ENCODE measurements at places on chromosomes 13 and 19.

DNA sequence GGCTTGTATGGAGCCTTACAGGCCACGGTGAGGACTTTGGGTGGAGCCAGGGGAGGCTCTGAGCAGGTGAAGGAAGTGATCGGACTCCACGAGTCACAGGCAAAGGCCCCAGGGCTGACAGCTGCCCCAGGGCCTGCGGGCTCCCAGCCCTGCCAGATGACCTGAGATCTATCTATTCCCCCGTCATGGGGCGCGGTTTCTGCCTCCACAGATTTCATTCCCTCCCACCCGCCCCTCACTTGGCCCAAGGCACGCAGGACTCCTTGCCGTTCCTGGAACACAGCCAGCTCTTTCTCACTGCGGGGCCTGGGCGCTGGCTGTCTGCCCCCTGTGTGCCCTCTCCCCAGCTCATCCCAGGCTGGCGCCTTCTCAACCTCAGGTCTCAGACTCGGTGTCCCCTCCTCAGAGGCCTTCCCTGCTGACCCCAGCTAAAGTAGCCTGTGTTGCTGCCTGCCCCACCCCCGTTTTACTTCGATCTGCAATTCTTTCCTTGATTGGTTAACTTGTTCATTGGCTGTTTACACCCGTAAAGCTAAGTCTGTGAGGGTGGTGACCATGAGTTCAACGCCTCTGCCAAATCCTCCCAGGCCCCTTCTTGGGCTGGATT is 13.9 kb upstream of the PAK4 start:
- no peak for DNase-seq

GRCh38 chr13:45417790-45418534 is at the start of gene SLC25A30:
SLC25A30 (minus strand) TSS chr13:45418373; CDS start chr13:45411425, 6,948 bp downstream.
- peak; percentile 93 for DNase-seq

DNA sequence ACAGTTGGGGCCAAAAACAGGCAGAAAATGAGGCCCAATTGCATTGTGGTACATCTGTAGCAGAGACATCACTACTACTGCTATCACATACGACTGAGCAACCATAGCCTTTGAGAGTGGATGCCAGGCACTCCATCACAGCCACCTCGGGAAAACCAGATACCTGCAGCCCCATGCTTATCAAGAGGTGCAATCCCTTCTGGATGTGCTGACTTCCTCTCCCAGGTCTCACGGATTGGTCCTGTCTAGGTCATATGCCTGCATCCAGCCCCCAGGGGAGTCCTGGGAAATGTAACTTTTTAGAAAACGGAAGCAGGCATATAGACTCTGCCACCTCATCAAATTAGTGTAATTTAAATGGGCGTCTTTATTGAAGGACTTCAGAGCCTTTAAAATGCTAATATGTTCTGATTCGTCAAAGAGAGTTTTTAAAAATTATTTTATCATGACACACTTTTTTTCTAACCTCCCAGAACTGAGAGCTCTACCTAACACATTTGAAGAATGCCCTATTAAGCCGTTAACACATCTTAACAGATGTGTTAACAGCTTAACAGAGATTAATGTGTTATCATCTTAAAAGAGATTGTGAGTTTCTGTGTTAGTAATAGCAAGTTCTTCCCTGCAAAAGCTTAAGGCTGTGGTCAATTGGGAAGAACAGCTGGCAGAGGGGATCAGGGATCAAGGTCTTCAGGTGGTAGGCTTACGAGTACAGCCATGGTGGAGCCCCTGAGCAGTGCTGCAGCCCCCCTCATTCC is 63.9 kb downstream of the DLEU7 start:
- DNase-seq: no peak

DNA sequence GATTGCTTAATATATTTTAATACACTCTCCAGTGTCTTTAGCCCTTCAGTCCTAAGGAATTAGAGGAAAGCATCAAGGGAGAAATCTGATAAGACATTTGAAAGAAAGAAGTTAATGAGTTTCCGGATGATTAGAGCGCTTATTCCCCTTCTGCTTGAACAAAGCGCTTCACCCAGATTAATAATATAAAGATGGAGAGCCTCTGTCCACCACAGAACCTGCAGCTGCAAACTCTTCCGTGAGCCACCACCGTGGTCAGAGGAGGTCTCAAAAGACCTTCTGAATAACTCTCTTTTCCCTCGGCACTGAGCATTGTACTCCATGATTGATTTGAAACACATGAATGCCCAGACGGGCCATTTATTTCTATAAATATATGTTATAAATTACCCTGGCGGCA is 14.2 kb upstream of the TUBGCP3 start:
- no peak for DNase-seq

- DNase-seq: no peak
Measured at GRCh38 chr13:79799059-79799867, 318.3 kb downstream of the NDFIP2 start.

DNA sequence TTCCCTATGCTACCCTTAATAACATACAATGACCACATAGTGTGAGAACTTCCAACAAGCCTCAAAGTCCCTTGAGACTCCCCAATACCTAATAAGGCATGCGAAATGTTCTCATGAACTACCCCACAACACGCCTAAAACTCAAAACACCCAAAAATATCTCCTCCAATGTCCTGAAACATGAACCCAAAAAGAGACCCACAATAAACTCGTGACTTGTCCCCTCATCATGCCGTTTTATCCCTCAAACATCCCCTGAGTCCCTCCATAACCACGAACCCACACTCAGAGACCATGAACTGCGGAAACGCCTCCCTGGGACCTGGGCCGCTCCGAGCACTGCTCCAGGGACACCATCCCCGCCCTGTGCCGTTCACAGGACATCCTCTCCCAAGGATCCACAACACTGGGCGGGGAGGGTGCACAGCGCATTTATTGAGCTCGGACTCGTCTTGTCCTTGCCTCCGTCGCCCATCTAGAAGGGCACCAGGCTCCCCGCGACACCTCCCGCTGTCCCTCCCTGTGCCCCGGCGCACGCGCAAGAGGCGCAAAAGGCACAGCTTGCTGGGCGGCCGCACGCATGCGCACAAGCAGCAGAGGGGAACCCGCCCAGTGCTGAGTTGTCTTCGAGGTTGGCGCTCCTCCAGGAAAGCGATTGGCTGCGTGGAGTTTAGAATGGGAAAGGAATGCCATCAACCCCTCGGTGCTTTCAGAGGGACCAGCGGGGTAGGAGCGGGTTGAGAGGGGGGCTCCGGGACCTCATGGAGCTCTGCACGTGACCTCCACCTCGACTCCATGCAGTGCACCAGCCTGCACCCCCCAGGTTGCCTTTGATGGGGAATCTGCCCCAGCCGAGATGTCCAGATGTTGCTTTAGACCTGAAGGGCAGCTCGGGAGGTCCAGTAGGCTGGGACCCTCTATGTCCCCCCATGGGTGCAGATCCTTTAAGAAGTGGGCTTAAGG is 8.8 kb downstream of the FXYD3 start:
- DNase-seq: peak; percentile 83

DNA sequence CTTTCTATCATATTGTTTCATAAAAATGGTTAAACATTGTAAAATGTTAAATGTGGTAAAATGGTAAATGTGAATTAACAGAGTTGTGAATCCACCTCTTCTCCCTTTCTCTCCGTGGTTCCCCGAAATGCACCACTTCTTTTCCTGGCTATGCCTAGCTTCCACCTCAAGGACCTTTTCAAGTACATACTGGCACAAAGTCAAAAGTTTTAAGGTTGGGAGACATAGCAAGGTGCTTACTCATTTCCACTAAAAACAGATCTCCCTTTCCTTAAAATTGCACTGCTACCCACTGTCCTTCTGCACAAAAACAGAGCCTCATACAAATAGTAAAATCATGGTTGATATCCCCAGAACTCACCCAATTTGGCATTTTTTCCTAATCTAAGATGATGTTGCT is 558.2 kb downstream of the SLITRK6 start:
- DNase-seq: no peak

DNA sequence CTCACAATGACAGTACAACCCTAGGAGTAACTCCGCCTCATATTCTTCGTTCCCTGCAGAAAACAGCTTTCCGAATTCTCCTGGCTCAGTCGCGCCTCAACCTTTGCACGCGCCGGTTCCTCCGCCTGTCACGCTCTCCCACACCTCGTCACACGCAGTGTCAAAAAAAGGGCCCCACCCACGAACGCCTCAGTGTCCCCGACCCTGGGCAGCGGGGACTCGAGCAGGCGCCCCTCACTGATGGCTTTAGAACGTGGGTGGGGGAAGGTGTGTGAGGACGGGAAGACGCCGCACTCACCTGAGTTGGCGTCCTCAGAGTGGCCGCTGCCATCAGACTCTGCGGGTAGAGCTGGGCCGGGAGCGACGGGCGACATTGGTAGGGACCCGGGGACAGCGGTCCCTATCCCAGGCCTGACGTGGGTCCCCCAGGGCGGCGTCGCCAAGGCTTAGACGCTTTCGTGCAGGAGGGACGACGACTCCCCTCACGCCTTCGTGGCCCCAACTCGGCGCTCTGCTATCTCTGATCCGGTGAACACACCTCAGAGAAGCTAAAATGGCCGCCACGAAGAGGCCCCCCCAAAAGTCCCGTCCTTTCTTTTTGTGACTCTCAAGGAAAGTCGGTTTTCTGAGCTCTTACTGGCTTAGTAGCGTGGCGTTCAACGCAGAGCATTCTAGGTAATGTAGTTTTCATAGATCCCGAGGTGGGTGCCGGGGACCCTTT is at the start of gene ZNF154:
TSS of gene ZNF154 (minus strand) at position 564 of the 721 bp plus-strand sequence. CDS start at position 331, 233 bp downstream.
- DNase-seq: peak; percentile 40

DNA sequence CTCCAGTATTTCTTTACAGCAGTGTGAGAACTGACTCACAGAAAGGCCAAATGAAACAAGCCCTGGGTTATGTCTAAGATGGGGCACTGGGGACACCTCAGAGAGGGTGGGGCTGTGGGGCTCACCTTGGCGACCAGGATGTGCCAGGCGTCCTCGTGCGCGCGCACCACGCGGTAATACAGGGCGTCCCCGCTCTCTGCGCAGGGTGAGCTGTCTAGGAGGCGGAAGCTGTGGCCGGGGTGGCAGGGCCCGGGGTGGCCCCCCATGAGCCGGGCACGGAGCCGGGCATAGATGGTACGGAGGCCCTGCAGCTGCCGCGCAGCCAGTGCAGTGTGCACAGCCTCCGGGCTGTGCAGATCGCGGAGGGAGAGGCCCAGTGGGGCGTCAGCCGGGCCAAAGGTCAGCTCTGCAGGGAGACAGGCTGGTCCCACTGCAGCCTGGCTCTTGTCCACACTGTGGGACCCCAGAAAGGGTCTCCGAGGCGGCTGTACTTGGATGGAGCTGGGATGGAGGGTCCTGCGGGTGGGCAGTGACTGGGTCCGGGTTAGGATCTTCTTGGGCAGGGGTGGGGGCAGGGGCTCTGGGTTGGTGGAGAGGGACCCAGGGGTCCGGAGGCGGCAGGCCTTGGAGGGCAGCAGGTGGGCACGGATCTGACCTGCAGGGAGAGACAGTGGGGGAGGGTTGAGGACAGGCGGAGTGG is 3.4 kb downstream of the PEAK3 start:
- no peak for DNase-seq

GRCh38 chr19:7993560-7993959 is 11.9 kb downstream of the ELAVL1 start:
- DNase-seq: no peak

GRCh38 chr19:47735131-47735530 is 10.2 kb upstream of the NOP53 start:
- DNase-seq: no peak

- no peak for DNase-seq
Measured at GRCh38 chr19:50419022-50419579, 363 bp downstream of the SPIB start.

- no peak for DNase-seq
Measured at GRCh38 chr13:28031896-28032288, 43.4 kb upstream of the URAD start.

- DNase-seq: no peak
Measured at GRCh38 chr13:84864341-84864740, 934.9 kb downstream of the SLITRK6 start.

- no peak for DNase-seq
Measured at GRCh38 chr13:77918391-77919245, at the start of gene EDNRB. EDNRB (minus strand) TSS chr13:77918831; CDS start chr13:77918573, 258 bp downstream.

DNA sequence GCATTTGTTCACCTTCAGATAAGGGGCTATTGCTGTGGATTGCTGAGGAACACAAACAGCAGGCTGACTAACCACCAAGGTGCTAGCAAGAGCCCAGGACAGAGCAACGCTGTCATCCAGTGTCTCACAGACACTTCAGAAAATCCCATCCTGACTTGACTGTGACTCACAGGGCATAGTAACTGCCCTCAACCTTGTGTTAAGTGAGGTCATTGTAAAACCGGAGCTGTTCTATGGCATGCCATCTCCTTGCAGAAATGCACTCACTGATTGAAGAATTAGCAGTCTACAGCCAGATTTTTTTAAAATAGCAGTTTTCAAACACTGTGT is 51.1 kb downstream of the TNFRSF19 start:
- DNase-seq: no peak

All from activated CD8-positive, alpha-beta memory T cell treated with anti-CD3 and anti-CD28 coated beads, Interleukin-2, amount 50 U/mL, for 4 hours (primary cell).